ENCODE measurements at places on chromosomes 13 and 19.

DNA sequence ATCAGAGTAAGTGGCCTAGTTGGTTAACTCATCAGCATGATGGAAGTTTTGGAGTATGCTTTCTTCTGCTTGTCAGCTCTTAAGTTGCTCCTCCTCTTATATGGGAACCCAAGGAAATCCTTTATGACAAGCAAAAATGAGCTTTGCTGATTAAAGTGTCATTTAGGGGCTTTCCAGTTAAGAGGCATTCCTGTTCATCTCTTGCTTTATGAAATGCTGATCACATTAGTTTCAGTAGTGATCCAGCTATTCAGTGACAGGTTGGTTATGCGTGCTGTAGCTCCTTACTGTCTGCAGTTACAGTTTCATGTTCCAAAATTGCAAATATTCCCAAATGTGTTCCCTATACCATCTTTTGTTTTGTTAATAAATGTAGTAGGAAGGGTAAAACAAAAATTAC lies 146.6 kb downstream of the CDK8 start:
- DNase-seq = no peak

GRCh38 chr19:18682807-18683108 lies 722 bp upstream of the CRTC1 start:
- DNase-seq = no peak

- DNase-seq = no peak
Measured at GRCh38 chr19:11405846-11406643, 13.1 kb downstream of the RGL3 start.

DNA sequence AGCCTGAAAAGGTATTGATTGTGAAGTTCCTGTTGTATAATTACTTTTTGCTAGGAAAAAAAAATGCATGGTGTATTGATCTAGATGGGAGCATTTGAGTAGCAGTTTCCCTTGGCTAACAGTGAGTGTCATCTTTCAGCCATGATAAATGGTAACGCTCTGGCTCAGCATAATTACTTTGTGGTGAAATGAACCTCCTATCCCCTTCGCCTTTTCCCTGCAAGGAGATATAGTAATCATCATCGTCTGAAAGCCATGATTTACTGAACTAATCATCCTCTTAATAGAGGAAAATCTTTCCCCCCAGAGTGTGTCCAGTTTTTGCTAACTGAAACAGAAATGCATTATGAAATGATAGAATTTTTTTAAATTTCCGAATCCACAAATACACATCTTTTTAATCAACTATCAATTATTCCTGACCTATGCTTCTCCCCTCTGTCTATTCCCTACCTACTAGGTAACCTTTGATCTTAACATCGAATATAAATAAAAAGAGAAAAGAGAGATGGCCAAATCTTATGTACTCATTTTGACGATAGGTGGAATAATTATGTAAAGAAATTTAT lies 88.7 kb downstream of the MAB21L1 start:
- DNase-seq = no peak

DNA sequence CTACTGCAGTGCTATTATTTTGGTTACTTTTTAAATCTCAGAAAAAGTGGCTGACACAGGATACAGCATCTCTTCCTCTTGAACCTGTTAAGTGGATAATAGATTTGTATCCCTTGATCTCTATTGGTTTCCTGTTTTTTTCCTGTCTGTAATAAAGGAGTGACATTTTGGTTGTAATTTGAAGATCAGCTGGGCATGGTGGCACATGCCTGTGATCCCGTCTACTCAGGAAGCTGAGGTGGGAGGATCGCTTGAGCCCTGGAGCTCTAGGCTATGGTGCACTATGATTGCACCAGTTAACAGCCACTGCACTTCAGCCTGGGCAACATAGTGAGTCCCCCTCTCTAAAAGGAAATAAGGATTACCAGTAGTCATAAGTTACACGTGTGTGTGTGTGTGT lies 46.8 kb downstream of the METTL21C start:
- DNase-seq = no peak

DNA sequence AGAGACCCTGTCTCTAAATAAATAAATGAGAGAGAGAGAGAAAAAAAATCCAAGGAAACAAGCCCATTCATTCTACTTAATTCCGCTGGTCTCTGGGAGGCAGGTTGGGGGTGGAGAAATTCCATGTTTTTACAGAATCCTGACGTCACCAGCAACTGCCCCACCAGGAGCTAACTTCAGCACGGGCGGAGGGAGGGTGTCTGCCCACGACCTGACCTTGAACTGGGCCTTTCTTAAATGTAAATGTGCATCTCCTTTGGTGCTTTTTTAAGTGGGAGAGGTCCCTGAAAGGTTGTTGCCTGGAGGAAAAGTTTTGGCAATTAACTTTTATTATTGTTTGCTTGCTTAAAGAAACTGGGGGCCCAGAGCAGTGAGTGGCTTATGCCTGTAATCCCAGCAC lies 15.5 kb downstream of the KLF2 start:
- DNase-seq = no peak

- DNase-seq = no peak
Measured at GRCh38 chr19:14715841-14716240, 26.0 kb downstream of the ZNF333 start.

GRCh38 chr13:67133476-67133875 lies 96.7 kb downstream of the PCDH9 start:
- no peak for DNase-seq

- DNase-seq = no peak
Measured at GRCh38 chr19:4058693-4059452, 7.8 kb downstream of the ZBTB7A start.

DNA sequence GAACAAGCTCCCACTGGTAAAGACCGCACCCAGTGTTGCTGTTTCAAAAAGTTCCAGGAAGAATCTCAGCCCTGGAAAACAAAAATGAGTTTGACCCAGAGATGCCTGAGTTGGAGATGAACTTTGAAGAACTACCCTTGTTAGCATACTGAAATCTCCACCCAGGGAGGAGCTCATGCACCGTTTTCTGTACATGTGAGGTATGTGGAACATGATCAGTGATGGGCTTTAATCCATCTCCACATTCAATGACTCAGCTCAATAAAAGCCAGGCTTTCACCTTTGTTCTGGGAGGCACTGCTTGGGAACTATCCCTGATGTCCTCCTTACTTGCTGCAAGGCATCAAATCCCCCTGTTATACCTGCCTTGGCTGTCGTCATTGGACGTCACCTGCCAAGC lies 279.9 kb downstream of the UQCRFS1 start:
- DNase-seq = no peak

- no peak for DNase-seq
Measured at GRCh38 chr13:90918536-90918935, 429.0 kb upstream of the MIR17HG start.

- no peak for DNase-seq
Measured at GRCh38 chr19:52948025-52948770, 14.5 kb downstream of the ZNF816 start.

DNA sequence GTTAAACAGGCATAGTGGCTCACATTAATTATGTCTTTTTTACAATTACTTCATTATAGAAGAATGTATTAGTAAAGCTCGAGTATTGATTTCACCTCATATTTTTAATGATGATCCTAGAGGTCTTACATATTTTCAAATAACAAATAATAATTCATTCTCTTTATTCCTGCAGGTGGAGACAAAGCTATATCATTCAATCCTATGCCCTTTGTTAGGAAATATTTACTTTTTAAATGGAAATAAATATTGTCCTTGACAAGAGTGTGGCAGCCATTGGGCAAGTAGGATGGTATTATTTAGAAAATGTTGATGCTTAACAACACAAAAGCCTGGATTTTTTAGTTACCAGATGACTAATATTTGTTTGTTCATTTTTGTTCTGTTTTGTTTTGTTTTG lies 127.6 kb downstream of the COG6 start:
- DNase-seq = no peak

DNA sequence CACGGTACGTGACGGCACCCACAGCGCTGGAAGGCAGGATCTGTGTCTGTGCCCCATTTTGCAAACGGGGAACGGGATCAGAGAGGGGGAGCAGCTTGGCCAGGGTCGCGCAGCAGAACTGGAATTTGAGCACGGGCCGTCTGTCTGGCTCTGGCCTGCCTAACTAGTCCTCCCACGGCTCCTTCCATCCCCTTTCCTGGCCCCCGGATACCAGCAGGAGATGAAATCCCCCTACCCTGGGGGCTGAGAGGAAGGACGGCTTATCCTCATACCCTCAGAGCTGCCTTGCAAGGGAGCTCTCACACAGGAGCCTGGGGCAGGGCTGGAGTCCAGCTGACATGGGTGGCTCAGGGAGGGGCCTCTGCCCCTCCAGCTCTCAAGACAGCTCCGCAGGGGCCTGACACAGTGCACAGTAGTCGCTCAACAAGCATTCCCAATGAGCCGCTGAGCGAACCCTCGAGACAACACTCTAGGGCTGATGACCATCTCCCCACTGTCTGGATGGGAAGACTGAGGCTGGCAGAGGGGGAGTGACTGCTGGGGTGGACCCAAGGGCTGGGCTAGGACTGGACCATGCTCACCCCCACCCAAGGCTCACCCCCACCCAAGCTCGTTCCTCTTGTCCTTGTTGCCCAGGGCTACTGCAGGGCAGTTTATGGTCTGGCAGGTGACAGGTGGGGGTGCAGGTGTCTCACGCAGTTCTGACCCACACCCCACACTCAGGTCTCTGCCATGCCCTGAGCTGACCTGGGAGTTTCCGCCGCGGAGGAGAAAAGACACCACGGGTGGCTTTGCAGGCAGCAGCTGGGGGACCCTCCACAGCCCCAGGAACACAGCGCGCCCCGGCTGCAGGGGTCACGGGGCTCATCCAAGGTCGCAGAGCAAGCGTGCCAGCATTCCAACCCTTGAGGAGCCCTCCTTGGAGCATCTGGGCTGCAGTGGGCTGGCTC lies 4.0 kb downstream of the ZBTB7A start:
- no peak for DNase-seq

DNA sequence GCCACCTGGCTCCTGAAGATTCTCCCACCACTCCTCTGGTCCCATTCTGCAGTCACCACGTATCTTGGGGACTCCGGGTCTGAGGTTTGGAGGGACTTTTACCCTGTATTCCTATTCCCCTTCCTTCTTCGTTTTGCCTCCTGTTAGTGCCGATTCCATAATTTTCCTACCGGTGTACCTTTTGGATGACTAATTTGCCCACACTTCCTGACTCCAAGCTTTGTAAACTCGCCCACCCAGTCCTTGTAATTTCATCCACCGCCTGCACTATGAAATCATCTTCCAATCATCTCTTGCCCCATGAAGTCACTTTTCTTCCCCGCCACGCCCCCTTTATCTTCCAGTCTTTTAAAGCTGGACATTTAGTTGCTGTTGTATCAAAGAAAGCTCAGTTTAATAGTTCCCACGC lies 572 bp downstream of the UCHL3 start:
- DNase-seq = peak; percentile 11

GRCh38 chr13:69565334-69565733 lies 542.3 kb upstream of the ATXN8OS start:
- no peak for DNase-seq

DNA sequence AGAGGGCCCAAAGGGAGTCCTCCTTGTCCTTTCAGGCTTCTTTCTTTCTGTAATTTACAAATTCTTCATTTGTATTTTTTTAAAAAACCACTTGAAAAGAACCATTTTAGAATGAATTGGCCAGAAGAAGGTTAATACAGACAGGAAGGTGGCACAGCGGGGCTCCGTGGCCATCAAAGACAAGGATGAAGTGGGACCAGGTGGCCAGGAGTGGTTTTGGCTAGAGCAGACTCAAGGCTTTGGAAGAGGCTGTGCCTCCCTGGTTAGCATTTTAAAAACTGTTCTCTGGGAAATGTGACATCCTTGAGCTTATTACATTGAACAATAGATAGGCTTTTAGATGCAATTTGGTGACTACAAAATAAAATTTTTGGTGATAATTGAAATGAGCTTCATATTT lies 48.4 kb downstream of the ATP8A2 start:
- no peak for DNase-seq

Data from pancreas (tissue), 10 donors.